NCI-H1092 (cell line): ENCODE measurements at places on chromosomes 5 and 9.

GRCh38 chr5:91311697-91312501 is 71.2 kb downstream of the ARRDC3 start:
- no peak for DNase-seq

DNA sequence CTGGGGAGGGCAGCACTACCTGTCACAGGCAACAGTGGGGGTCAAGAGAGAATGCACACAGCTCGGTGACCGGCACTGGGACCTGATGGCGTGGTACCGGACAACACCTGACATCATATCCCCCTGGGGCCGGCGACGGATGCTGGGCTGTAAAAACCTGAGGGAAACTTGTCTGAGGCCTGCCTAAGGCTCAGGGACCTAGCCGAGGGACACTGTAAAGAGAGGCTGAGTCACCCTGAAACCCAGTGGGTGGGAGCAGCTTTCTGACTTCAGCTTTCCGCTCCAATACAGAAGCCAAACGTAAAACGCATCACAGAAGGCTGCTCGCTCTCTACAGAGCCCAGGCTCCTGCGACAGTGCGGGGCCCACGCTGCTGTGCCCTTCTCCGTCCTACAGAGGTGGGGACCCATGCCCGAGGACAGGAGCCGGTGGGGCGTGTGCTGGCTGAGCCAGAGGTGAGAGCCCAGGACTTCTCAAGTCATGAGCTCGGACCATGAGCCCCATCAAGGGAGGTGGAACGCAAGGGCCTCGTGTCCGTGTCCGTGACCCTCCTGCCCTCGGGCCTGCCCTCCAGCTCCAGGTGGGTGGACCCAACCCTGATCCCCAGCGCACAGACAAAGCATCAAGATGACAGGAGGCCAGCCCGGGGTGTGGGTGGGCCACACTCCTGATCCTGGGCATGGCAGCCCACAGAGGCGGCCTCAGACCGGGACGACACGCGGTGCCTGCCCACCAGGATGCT is 5.3 kb downstream of the RALGDS start:
- DNase-seq = no peak

DNA sequence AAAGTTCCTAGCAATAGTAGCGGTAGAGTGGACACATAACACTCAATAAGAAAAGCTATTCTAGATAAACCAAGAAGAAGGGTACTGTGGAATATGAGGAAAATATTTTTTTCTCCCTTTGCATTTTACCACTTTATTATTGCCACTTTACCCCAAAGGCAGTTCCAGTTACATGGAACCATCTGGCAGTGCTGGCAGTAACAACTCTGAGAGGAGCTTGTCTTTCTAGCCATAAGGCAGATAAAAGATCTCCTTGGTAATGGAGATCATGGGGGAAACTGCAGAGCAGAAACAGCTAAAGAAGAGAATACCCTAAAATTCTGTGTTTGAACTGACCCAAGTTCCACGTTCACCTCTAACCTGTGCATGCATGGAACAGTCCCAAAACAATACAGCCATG is 38.5 kb downstream of the UBTD2 start:
- DNase-seq = no peak

GRCh38 chr5:33711094-33711679 is 180.6 kb downstream of the ADAMTS12 start:
- DNase-seq = no peak

GRCh38 chr5:146645342-146645741 is 129.4 kb upstream of the GPR151 start:
- DNase-seq = peak; percentile 60

DNA sequence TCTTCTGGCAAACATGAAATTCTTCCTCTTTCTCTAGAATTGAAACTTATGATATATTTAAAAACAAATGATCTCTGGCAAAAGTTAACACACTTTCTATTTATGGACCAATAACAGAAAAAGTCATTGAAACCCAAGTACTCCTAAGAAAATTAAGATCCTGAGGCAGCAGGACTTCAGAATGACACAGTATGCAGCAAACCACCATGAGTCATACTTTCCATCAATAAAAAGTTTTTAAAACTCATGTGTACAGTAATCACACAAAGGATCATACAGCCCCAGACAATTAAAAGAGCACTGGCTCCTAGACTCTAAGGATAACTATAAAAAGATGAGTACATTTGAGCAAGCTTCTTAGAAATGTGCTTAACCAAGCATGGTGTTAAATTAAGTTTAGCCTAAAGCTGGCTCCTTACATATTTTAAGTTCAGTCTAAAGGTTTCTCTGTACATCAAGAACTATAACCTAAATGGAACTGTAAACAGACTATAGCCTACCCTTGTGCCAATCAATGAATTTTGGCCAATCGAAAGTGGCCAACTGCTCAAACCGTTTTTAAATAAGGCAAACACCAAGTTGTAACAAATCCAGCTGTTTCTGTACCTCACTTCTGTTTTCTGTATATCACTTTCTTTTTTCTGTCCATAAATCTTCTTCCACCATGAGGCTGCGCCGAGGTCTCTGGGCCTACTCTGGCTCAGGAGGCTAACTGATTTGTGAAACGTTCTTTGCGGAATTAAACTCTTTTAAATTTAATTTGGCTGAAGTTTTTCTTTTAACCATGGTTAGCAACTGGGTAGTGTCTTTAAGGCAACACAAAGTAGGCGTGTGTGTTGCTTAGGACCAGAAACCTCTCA is 232.1 kb upstream of the PIK3R1 start:
- no peak for DNase-seq
